Naive thymus-derived CD8-positive, alpha-beta T cell (primary cell): ENCODE measurements at places on chromosomes 5 and 9. TPM values are rescaled to one million over a fixed set of nuclear protein-coding genes. Genes with fewer than 3 reads are reported as not detected.

Gene PCDHGA2
- not detected for polyA plus RNA-seq

Gene TMEM252
- not detected for polyA plus RNA-seq

Gene FAM163B
- not detected for polyA plus RNA-seq

Gene TMEM8B
- 2.4 TPM for polyA plus RNA-seq

Gene PLCXD3
- polyA plus RNA-seq = not detected

Gene ITGA2
- not detected for polyA plus RNA-seq
